Activated T-helper 1 cell treated with anti-CD3 and anti-CD28 coated beads, Interleukin-2, amount 50 U/mL, for 16 hours (primary cell): ENCODE measurements at places on chromosomes 2 and 18.

GRCh38 chr18:76588601-76589226 is 93.7 kb upstream of the ZNF516 start:
- DNase-seq, result no peak

DNA sequence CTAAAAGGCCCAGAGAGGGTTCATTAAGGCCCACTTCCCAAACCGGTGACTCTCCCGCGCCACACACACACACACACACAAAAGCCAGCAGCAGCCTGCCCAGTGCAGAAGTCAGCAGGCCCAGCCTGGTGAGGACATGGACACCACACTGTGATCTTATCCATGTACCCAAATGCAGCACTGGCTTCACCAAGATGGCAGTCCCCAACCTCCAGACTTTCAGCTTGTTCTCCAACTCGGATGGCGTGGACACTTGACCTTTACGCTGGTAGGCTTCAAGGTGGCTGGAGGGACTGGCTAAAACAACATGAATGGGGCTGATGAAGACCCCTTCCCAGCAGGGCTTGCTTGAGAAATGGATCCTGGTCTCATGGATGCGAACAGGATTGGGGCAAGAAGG is 50.4 kb downstream of the TNS1 start:
- DNase-seq, result no peak

DNA sequence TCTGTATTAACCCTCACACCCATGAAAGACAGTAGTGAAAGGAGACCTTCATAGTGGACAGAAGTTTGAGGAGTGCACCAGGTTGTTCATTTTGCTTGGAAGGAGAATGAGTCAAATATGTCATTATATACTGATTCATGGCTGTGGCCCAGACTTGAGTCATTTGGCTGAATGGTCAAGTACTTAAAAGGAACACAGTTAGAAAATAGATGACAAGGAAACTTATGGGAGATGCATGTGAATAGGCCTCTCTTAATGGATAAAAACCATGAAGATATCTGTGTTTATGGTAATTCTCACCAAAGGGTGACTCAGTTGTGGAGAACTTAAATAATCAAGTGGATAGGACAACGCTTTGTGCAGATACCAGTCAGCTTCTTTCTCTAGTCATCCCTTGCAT is 524.7 kb upstream of the CNTNAP5 start:
- DNase-seq, result no peak

- DNase-seq, result no peak
Measured at GRCh38 chr2:8391126-8391525, 290.7 kb upstream of the ID2 start.

DNA sequence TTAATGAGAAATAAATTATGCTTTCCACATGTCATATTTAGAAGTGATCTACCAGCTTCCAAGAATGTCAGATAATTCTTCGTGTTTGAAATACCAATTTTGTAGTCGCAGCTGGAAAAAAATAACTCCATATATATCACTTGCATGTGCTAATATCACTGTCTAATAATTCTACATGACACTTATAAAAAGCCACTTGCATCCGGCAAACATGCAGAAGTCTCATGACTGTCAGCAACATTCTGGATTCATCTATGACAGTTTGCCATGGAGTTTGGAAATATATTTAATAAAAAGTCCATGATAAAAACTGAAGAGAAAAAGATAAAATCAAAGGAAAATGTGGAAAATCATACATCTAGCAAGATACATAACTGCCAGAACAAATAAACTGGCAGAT is 1784.4 kb downstream of the SUCLG1 start:
- no peak for DNase-seq

GRCh38 chr2:86396291-86396785 is 44.8 kb upstream of the KDM3A start:
- DNase-seq, result no peak

GRCh38 chr2:175690113-175690837 is 311.8 kb downstream of the LNPK start:
- DNase-seq, result no peak

- no peak for DNase-seq
Measured at GRCh38 chr2:164881524-164881923, 39.9 kb upstream of the COBLL1 start.

- DNase-seq, result no peak
Measured at GRCh38 chr2:184047536-184047935, 550.8 kb upstream of the ZNF804A start.

DNA sequence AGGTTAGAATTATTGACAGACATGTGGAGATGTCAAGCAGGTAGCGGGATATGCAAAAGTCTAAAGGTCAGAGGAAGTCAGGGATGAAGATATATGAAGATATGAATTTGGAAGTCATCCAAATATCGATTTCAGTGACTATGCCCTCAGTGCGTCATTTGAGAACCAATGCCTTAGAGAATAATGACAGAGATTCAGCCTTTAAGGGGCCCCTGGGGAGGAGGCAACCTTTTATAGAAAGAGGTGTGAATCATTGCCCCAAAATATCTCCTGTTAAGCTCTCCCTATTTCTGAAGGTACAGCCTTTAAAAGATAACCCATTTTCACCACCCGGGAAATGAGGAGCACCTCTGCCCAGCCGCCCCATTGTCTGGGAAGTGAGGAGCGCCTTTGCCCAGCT is 223.4 kb downstream of the NCKAP5 start:
- no peak for DNase-seq

- DNase-seq, result no peak
Measured at GRCh38 chr2:234003972-234004617, 46.4 kb upstream of the SPP2 start.

DNA sequence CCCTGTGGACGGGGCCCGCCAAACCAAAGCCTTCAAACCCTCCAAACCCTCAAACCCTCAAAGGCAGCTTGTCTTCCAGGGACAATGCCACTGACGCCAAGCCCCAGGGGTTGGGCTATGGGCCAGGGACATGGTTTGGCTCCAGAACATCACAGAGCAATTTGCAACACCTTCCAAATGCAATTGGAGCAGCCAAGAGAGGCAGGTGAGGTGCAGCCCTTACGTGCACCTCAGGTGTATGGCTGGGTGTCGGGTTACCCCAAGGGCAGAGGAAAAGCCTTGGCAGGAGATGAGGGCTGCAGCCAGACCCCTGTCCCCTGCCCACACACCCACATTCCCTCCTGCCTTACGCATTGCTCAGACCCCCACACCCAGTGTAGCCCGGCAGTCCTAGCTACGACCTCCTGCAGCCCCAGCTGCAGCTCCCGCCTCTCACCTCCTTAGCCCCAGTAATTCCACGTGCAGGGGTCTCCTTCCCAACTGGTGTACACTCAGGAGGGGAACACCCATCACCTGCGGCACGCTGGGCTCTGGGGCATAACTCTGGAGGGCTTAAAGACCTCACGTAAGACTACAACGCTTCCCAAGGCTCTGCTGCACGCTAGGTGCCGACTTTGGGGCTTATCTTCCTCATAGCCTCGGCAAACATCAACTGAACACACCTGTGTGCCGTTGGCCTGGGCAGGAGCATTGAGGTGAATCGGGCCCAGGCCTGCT is 88.7 kb downstream of the TFCP2L1 start:
- no peak for DNase-seq

DNA sequence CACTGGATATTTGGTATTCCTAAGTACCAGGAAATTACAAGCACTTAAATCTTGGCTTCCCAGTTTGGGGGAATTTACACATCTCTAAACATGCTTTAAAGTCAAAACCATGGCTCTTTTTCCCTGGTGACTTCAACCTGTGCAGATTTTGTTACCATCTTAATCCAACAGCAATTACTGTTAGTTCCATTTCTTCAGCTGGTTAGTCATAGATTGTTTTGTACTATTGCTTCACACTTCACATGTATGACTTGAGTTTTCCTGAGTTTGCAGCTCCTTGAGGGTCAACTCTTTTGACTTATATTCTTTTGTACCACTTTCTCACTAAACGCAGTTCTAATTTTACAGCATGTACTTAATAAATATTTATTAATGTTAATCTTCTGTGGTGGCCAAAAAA is 203.4 kb upstream of the RND3 start:
- no peak for DNase-seq

GRCh38 chr18:47964053-47964452 is 33.6 kb upstream of the SMAD2 start:
- DNase-seq, result no peak

DNA sequence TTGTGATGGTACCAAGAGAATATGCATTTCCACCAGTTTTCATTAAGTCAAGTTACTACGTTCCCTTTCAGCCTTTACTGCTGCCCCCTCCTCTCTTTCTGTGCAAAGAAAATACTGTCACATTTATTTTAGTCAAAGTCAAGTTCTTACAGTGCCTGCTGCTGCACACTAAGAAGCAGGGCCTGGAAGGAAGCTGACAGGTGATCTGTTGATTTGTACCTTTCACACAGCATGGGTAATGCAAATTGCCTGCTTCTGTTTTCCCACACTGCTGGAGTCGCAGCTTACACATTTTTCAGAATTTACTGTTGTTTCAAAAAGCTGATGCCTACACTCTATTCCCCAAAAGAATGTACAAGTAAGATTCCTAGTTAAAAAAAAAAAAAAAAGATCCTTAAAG is 48.7 kb upstream of the CD226 start:
- no peak for DNase-seq

DNA sequence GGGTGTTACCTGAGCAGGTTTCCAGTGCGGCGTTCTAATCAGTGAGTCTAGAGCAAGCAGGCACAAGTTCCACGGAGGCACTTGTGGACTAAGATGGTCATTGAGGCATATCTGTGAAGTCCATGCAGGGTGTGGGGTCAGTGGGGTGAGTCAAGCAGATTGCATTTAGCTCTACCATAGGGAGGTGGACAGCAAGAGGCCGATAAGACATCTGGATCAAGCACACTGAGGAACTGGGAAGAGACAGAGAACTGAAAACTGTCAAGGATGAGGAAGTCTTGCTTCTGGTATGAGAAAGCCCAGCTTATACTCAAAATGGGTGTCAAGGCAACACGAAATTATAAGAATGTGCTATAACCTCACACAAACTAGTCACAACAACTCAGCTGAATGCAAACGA is 61.2 kb upstream of the SLC39A10 start:
- no peak for DNase-seq

DNA sequence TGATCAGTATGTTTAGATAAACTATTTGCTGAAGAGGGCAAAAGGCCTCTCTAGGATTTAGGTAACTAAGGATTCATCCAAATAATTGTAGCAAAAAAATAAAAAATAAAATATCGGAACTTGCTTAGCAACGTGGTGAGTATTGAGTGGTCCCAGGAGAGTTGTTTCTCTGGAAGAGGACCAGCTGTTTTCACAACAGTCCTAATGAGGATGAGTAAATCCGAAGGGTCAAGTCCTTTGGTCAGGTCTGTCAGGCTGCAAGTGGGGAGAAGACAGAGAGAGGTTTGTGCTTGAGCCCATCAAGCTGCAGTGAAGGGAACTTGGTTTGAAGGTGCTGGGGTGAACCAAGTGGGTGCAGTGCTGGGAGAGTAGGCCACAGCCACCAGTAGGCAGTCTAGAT is 539.2 kb downstream of the SLC4A3 start:
- DNase-seq, result no peak

DNA sequence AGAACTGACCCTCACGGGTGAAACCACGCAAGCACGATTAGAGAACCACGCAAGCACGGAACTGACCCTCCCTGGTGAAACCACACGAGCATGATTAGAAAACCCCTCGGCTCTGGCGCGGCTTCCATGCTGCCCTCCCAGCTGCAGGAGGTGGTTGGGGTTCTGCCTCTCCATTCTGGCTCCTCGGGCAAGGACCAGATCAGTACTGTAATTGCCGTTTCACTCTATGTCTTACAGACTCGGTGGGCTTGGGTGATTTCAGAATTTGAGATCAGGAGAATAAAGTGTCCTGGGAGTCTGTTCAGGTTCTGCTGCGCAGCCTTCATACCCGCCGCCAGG is 58.3 kb upstream of the KCNG2 start:
- DNase-seq, result no peak

- DNase-seq, result no peak
Measured at GRCh38 chr2:30981096-30981495, 157.1 kb downstream of the GALNT14 start.

- DNase-seq, result no peak
Measured at GRCh38 chr2:73176205-73176880, 26.0 kb upstream of the NOTO start.

DNA sequence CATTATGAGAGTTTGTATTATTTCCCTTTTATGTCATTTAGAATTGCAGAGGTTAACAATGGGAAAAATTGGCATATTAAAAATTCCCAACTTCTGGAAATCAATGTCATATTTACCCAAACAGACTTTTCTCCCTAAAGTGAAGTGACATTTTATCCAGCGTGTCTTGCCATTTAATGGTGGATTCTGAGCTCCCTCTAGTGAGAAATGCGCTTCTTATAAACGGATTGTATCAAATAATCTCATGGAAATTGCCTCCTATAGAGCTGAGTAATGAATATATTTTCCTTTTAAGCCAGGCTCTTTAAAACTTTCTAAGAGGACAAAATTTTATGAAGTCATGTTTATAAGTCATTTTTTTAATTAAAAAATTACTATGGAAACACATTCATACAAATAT is 5.7 kb upstream of the GCFC2 start:
- no peak for DNase-seq

DNA sequence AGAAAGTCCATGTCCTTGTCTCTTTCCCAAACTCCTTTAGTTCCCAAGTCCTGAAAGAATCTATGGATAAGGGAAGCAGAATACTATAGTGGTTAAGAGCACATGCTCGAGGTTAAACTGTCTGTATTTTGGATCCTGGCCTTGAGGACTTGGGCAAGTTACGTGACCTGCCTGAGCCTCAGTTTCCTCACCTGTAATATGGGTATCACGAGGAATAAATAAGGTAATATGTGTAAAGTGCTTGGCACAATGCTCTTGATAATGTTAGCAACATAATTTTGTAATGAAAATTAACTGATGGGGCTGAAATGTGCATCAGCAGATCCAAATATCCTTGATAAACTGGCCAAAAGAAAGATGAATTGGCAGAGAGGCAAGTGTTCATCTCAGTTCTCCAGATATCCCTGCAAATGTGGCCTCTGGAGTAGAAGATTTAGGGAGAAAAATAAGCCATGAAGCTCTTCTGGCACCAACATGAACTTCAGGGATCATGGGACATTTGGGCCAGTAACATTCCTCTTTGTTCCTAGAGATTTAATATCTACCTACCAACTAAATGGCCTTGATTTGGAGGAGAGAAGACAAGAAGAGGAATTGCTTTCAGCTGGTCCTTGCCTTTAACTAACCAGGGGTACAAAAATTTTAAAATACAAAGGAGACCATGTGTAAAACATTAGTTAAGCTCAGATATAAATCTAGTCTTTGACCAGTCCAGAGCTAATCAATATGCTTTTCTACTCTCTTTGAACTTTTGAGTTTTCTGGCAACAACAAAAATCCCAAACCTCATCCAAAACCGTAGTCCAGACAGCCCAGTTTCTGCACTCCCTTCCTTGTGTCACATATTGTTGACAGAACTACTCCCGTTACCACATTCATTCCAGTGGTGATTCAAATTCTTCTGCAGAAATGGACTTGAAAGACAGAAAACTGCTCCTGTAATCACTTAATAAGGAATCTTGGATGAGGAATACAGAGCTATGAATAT is 52.7 kb upstream of the EML4 start:
- no peak for DNase-seq

DNA sequence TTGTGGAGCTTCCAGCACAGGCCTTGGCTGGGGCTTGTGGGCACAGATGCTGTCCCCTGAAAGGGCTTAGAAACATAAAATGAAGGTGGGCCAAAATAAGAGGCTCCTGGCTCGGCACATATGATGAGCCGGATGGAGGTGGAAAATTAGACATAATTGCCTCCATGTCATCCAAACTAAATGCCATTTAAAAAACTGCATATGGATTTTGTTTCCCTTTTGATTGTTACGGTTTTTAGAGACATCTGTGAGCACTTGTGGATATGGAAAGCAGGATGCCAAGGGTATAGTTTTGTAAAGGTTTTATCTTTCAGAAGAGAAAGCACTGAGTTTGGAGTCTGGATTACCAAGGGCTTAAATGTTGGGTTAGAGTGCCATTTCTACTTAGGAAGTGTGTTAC is 498.3 kb downstream of the RIT2 start:
- DNase-seq, result no peak

GRCh38 chr2:198127627-198128026 is 323.2 kb downstream of the PLCL1 start:
- no peak for DNase-seq
